Effector memory CD4-positive, alpha-beta T cell (primary cell): ENCODE measurements at places on chromosomes 3 and 15.

GRCh38 chr3:49278548-49278947 is 1.5 kb upstream of the C3orf62 start:
- H3K27ac ChIP-seq = no peak overlapping the region
- H3K4me3 ChIP-seq = no peak overlapping the region
- no peaks in the 10 kb centered on the region for H3K27me3 ChIP-seq
- peaks cover 14% of the 10 kb centered on the region for H3K4me1 ChIP-seq
- peaks cover 18% of the 10 kb centered on the region for H3K36me3 ChIP-seq

DNA sequence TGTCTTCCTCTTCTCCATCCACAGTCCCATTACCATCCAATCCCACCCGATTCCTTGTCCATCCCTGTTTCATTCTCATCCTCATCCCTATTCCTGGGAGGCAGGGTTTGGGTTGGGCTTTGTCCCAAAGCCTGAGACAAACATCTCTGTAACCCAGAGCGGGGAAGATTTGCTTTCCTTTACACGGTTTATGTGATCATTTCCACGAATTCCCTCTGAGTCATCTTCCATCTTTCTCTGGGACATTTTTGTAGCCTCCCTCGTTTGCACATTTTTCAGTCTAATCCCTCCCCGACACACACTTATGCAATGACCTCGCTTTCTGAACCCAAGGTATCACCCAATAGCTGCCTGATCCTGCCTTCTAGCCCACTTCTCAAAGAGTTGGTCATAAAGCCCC is 22.8 kb downstream of the DUOX2 start:
- H3K27me3 ChIP-seq = no peaks in the 10 kb centered on the region
- no peaks in the 10 kb centered on the region for H3K4me1 ChIP-seq
- no peaks in the 10 kb centered on the region for H3K36me3 ChIP-seq
- H3K4me3 ChIP-seq = no peak overlapping the region

- no peak overlapping the region for H3K4me3 ChIP-seq
- H3K36me3 ChIP-seq = no peaks in the 10 kb centered on the region
These were observed 237.8 kb upstream of the PEX5L start for GRCh38 chr3:180274536-180274935.

DNA sequence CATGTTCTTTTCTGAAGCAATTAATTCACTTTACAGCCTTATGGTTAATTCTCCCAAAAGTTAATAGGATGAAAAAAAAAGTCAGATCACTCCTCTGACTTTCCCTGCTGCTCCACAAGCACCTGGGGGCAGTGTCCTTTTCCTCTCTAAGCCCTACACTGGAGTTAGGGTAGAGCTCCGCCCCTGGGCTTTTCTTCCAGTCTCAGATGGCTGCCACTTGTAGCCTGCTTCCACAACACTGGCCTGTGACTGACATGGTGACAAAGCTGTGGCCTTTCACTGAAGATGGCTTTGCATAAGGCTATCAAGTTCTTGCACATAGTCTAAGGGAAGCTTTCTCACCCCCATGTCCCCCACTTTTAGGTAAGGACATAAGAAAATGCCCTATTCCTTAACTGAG is 1.3 kb upstream of the MON1A start:
- H3K4me1 ChIP-seq = peaks cover 9% of the 10 kb centered on the region
- no peak for DNase-seq
- H3K36me3 ChIP-seq = no peaks in the 10 kb centered on the region
- H3K27ac ChIP-seq = no peak overlapping the region
- no peak overlapping the region for H3K4me3 ChIP-seq
- no peaks in the 10 kb centered on the region for H3K27me3 ChIP-seq

DNA sequence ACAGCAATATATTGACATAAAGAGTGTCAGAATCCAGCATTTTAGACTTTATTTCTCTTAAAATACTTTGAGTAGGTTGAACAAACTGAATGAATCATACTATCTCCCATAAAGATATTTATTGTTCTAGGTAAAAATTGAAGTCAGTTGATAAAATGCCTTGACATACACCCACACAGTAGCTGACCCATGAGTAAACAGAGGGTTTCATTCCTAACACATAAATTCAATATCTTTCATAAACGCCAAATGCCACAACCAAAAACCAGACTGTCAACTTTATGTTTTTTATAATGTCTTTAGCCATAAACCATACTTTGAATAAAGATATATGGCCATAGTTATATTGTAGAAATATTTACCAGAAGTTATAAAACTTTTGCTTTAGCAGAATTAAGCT is 742.4 kb downstream of the NAALADL2 start:
- DNase-seq = no peak
- no peak overlapping the region for H3K27ac ChIP-seq
- H3K27me3 ChIP-seq = no peaks in the 10 kb centered on the region
- H3K4me3 ChIP-seq = no peak overlapping the region

DNA sequence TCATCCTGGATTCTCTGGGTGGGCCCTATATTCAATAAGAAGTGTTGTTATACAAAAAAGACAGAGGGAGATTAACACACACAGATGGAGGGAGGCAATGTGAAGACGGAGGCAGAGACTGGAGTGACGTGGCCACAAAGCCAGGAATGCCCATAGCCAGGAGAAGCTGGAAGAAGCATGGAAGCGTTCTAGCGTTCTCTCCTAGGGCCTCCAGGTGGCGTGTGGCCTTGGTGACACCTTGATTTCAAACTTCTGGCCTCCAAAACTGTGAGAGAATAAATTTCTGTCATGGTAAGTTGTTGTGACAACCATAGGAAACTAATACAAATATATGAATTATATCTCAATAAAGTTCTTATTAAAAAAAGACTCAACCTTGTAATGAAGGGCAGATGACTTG is 21.3 kb downstream of the THBS1 start:
- no peak overlapping the region for H3K27ac ChIP-seq
- H3K4me1 ChIP-seq = no peaks in the 10 kb centered on the region
- DNase-seq = no peak
- H3K27me3 ChIP-seq = no peaks in the 10 kb centered on the region

DNA sequence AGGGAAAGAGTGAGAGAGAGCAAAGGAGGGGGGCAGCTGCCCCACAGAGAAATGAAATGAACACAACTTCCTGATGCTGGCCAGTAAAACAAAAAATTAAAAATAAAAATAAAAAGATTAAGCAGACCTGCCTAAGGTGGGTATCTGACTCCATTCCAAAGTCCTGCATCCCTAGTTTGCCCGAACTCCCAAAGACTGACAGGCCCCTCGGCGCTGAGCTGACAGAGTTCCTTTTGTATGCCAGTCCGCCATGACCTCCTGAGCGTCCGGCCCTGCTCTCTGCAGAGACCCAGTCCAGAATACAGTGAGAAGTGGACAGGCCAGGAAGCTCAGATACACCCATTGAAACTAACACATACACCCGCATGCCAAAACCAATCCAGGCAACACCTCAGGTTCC is 54.9 kb downstream of the CHDH start:
- no peaks in the 10 kb centered on the region for H3K4me1 ChIP-seq
- no peak for DNase-seq
- H3K4me3 ChIP-seq = no peak overlapping the region
- peaks cover 2% of the 10 kb centered on the region for H3K27me3 ChIP-seq
- H3K27ac ChIP-seq = no peak overlapping the region

- H3K4me3 ChIP-seq = no peak overlapping the region
- H3K36me3 ChIP-seq = no peaks in the 10 kb centered on the region
- no peaks in the 10 kb centered on the region for H3K4me1 ChIP-seq
- DNase-seq = no peak
- no peaks in the 10 kb centered on the region for H3K27me3 ChIP-seq
- H3K27ac ChIP-seq = no peak overlapping the region
These were observed 12.5 kb downstream of the PATL2 start for GRCh38 chr15:44698641-44699040.

GRCh38 chr3:45224824-45225464 is 1.1 kb downstream of the TMEM158 start:
- peaks cover 49% of the 10 kb centered on the region for H3K27me3 ChIP-seq
- H3K4me1 ChIP-seq = peaks cover 7% of the 10 kb centered on the region
- peak overlapping the region; percentile 45 for H3K4me3 ChIP-seq
- no peaks in the 10 kb centered on the region for H3K36me3 ChIP-seq

- no peaks in the 10 kb centered on the region for H3K27me3 ChIP-seq
- no peak overlapping the region for H3K27ac ChIP-seq
- no peaks in the 10 kb centered on the region for H3K4me1 ChIP-seq
- H3K4me3 ChIP-seq = no peak overlapping the region
- no peak for DNase-seq
These were observed 517.1 kb downstream of the EPHA3 start for GRCh38 chr3:89624494-89624893.

DNA sequence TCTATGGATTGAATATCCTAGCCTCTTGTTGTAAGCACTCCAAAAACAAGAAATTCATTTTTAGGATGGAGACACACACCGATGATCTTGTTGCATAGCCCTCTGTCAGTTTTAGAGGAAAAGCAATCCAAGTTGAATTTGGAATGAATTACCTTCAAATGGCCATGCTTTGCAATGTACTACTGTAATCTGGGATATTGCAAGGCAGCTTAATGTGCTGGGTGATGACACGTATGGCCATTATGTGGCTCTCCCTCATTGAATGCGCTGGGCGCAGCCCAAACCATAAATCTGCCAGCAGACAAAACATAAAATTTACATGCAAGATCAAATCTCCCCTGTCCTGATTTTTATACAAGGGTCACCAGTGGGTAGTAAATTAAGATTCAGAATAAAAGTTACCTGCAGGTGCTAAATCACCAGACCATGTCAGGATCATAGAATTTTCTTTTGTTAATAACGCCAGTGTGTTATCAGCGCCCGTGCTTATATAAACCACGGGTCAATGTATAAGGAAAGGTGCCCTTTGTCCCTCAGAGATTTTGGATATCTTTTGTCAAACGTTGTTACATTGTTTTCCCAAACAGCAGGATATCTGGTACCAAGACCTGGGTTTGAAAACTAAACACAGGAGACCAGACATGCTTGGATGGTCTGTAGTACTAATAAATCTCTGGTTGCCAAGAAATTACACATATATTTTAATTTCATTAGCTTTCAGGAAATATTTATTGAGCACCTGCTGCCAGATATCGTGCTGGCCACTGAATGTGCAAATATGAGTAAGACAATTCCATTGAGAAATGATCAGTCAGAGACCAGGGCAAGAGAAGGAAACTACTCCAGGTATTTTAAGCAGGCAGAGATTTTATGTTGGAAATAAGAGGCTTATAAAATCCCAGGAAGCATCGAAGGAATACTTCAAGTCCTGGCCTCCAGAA is 237.1 kb downstream of the EBLN2 start:
- no peaks in the 10 kb centered on the region for H3K4me1 ChIP-seq
- no peaks in the 10 kb centered on the region for H3K27me3 ChIP-seq
- DNase-seq = no peak

GRCh38 chr3:159813822-159814531 is 174.7 kb upstream of the IL12A start:
- H3K27me3 ChIP-seq = no peaks in the 10 kb centered on the region
- no peaks in the 10 kb centered on the region for H3K4me1 ChIP-seq
- no peak for DNase-seq
- no peak overlapping the region for H3K4me3 ChIP-seq
- no peaks in the 10 kb centered on the region for H3K36me3 ChIP-seq
- H3K27ac ChIP-seq = no peak overlapping the region

- no peaks in the 10 kb centered on the region for H3K4me1 ChIP-seq
- no peak overlapping the region for H3K4me3 ChIP-seq
- no peak overlapping the region for H3K27ac ChIP-seq
- no peak for DNase-seq
- H3K27me3 ChIP-seq = no peaks in the 10 kb centered on the region
These were observed 74.1 kb downstream of the SUMF1 start for GRCh38 chr3:4392992-4393391.

- H3K4me1 ChIP-seq = no peaks in the 10 kb centered on the region
- no peak for DNase-seq
- H3K4me3 ChIP-seq = no peak overlapping the region
- H3K36me3 ChIP-seq = no peaks in the 10 kb centered on the region
- no peak overlapping the region for H3K27ac ChIP-seq
These were observed 586 bp downstream of the TM4SF1 start for GRCh38 chr3:149376718-149377407.

DNA sequence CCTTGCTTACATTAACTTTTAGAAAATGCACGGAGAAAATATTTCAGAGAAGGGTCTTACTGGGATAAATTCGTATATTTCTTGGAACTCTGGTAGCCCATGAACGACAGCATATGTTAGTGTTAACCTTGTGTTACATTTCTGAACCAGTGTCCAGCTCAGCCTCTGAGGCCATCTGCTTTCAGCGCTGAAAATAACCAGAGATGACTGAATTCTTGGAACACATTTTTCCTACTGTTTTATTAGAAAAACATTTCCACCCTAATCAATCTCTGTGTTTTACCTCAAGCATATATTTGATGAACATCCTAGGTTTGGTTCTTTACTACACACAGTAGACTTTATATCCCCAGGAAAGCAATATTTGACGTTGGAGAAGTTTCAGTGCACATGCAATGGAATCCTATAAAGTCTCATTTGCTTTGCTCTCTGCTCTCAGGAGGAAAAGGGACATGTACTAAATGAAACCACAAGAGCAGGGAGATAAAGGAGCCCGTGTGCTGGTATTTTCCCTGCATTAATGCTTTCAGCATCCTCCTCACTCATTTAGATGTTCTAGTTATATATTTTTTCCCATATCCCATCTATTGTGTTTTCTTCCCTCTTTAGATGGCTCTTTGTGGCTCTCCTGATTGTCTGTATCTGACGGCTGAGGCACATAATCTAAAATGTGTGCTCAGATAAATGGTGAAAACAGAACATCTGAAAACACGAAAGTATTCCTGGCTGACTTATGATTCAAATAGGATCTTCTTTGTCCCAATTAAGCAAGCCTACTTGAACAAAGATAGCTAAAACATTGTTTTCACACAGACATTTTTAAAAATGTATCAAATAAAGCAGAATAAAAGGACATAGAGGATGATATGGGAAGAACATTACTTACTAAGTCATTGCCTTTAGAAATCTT is 151.7 kb upstream of the KCNMB2 start:
- H3K27ac ChIP-seq = no peak overlapping the region
- H3K27me3 ChIP-seq = no peaks in the 10 kb centered on the region
- H3K36me3 ChIP-seq = no peaks in the 10 kb centered on the region

DNA sequence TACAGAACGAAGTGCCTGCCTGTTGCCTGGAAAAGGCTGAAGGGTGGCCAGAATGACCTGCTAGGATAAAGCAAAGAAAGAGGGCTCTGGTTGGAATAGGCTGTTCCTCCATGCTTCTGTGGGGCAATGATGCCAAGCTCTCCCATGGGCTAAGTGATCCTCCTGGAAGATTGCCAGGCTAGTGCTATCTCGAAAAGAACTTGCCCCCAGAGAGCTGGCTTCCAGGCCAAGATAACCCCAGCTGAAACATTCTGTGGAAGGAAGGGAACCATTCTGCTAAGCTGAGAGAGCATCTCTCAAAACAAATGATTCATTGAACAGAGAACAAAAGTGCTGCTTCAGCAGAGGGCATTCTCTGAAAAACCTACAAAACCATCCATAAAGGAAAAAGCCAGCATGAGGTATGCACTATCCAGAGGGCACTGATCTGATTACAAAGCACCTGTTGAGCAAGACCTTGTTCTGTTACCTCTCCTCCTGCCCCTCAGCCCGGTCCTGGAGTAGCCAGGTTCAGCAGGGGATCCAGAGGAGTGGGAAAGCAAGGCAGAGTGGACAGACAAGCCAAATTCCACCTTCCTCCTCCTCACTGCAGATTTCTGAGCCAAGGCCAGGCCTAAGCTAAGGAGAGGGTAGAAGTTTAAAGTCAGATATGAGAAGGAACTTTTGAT is 31.9 kb upstream of the SPRED1 start:
- DNase-seq = no peak
- H3K27me3 ChIP-seq = no peaks in the 10 kb centered on the region
- H3K4me1 ChIP-seq = no peaks in the 10 kb centered on the region
- no peak overlapping the region for H3K27ac ChIP-seq
- no peak overlapping the region for H3K4me3 ChIP-seq
- no peaks in the 10 kb centered on the region for H3K36me3 ChIP-seq
